ENCODE measurements at places on chromosomes 2 and 18.

DNA sequence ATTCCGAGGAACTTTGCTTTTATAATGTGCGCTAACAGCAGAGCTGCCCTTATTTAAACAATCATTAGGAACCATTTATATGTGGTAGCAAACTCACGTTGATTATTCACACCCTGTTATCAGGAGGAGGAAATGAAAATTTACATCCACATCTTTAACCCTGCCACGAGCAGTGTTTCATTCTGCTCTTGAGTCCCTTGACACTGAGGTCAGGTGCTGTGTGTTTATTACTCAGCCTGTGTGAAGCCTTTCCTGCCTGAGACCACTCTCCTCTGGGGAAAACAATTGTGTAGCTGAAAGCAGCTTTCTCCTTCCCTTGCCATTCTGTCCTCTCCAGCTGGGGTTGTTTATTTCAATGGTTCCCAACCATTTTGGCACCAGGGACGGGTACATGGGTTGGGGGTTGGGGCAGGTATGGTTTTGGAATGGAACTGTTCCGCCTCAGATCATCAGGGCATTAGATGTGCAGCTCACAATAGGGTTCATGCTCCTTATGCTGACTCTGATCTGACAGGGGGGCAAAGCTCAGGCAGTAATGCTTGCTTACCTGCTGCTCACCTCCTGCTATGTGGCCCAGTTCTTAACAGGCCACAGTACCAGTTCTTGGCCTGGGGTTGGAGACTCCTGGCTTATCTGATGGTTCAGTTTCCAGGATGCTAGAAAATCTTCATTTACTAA, 651.1 kb downstream of the TDRD15 start:
- DNase-seq: no peak

DNA sequence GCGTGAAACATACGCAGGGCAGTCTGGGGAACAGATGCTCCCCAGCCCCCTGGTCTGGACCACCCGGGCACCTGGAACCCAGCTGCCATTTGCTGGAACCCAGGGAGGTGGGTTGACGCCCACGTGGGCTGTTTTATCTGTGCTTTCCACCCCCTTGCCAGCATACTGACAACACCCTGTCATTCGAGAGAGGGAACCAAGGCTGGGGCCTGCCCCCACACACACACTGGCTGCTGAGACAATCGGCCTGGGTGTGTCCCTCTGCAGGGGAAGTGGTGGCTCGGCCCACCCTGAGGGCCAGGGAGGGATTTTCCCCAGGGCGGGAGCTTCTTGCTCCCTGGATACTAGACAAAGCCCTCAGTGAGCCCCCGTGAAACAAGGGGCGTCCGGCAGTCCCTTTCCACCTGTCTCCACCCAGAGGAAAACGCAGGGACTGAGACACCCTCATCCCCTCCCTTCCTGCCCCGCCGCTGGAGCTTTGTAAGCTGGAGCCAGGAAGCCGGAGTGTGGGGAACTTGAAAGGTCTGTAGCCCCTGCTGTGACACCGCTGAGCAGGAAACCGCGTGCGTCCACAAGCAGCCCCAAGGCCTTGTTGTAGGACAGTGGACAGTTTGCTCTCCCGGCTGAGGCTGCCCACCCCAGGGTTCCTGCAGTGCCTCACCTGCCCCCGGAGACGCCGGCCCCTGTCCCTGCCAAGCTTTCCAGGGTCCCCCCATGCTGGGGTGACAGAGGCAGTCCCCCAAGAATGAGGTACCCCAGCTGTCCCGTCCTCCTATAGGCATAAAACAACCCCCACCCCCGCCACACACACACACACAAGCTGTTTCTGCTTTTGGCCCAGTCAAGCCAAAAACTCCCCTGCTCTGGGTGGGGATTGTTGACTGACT, 14.1 kb upstream of the KLF11 start:
- no peak for DNase-seq

DNA sequence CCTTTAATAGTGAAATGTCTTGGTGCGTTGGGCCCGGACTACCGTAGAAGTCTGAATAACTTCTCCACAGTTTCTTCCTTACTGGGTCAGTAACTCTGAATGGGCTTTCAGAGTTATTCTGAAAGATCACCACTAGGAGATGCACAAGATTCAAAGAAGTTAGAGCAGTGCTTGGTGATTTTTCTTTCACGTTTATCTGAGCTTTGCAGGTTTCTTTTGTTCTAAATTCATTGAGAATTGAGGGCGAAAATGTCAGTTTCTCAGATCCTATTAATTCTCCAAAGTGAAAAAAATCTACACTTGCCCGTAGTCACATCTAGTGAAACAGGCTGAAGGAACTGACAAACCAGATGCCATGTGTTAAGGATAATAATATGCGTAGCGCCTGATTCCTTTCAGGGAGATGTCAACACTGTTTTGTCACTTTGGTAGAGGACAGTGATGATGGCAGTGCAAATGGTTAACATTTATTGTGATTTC, 70.1 kb downstream of the QPCT start:
- DNase-seq: no peak

DNA sequence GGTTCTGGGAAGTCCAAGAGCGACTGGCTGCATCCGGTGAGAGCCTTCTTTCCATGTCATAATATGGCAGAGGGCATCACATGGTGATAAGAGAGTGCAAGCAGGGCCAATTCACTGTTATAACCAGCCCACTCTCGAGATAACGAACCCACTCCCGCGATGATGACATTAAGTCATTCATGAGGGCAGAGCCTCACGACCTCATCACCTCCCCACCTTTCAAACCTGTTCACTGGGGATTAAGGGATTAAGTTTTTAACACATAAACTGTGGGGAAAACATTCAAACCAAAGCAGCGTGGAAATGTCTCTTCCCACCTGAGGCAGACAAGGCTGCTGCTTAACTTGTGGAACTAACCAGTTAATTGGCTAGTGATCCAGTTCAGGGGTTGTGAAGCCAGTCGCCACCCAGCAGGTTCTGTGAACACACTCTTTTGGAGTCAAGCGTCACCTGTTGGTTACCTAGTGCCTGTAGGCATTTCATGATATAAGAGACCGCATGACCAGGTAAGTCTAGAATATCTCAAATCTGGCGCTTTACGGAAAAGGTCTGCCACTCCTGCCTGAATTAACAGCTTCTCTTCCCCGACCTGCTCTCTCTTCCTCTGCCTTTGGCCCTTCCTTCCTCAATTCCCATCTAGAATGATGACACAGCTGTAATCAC, 54.3 kb downstream of the EDAR start:
- no peak for DNase-seq
